Activated CD4-positive, alpha-beta T cell treated with anti-CD3 and anti-CD28 coated beads, Interleukin-2, amount 50 U/mL, for 4 hours (primary cell): ENCODE measurements at places on chromosomes 6 and 20.
A peak's percentile ranks its signal among the peaks of the same experiment; 100 is the strongest.

- DNase-seq: no peak
Observed at GRCh38 chr6:56819604-56820003, 135.3 kb upstream of the BEND6 start.

DNA sequence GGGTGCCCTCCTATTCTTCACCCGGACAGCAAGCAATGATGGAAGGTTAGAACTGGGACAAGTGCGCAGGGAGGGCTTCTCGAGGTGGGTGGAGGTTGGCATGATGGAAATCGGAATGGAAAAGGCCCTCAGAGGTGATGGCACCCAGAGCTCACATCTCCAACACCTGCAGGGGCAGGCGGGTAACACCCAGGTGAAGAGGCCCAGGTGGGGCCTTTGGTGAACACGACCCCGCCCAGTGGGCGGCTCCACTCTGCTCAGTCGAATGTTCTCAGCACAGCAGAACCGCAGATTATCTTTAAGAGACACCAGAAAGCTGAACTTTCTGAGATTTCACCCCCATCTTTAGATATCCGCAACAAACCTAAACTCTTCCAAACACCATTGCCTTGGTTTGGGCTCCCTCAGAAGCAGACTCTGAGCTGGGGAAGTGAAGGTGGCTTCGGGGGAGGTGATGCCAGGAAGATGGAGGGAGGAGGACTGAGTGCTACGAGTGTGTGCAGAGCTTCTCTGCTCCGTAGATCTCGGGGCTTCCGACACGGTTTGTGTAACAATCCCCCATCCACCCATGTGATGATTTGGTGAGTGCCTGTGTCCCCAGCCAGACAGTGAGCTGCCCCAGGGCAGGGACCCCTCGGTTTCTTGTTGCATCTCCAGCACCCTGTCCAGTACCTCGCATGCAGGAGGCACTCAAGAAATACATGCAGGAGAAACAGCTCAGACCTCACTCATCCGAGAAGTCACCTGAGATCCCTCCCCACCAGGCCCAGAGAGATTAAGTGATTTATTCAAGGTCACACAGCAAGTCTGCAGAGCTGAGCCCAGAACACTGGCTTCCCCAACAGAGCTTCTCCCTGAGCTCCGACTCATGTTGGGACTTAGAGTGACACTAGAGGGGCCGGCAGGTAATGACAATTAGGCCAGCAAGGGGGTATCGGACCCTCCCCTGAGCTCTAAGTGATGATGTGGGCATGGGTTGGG lies 45.4 kb downstream of the BPIFB1 start:
- no peak for DNase-seq

GRCh38 chr6:126066053-126067048 lies 80.0 kb downstream of the TRMT11 start:
- no peak for DNase-seq

- DNase-seq: peak; percentile 46
Observed at GRCh38 chr6:27894839-27895762, 17.1 kb downstream of the OR2B2 start.

DNA sequence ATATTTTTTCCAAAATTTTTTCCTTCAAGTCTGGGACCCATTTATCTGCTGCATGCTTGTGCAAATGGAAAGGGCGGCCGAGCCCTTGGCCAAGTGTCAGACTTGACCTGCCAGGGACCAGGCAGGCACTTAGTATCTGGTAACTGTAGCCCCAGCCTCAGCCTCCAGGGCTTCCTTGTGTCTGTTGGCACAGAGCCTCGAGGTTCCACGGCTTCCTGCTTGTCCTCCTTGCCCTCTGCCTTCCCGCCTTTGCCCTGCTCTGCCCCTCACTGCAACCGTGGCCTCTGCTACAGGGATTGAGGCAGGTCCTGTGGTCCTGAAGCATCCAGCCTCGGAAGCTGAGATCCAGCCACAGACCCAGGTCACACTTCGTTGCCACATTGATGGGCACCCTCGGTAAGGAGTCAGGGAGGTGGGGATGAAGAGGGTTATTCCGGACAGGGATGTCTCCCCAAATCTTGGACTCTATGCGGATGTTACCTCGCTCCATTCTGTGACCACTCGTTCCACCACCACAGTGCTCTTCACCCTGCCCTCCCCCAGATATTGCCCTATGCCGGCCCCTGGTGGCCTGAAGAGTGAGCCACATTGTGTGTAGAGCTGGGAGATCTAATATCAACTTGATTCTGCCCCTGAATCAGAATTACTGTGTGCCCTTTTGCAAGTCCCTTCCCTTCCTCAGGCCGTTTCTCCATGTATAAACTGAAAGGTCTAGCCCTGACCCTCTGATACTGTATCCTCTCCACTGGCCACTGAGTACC lies 41.5 kb upstream of the SRF start:
- no peak for DNase-seq

- DNase-seq: no peak
Observed at GRCh38 chr6:29295181-29295585, 6.3 kb upstream of the OR14J1 start.

DNA sequence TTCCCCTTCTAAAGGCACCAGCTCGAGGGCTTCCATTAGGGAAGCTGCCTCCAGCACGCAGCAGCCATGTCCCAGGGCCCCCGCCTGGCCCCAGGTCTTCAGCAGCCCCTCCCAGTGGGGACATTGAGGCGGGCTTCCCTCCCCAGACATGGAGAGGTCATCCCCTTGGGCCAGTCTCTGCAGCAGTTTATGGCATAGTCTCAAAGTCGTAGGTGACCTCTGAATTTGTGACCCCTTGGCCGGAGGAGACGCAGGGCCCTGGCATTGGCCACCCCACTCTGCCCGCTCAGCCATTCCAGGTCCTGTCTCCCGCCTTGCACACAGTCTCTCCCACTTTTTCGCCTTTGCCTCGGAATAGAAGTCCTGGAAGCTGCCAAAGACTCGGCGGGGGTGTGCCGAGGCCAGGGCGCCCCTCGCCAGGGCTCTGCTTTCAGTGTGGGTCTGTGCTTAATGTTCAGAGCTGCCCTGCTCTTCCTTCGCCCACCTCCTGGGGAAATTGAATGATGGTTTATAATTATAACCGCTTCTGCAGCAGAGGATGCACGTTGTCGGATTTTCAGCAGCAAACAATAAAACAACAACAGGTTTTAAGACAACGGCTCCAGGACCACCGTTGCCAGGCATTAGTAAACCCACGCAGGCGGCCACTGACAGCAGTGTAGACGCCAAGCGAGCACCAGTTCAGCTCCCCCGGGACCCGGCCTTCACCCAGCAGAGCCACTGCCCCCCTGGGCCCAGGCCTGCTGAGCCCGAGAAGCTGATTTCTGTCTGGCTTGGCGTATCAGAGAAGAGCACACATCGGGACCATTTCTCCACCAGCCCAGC lies 187.0 kb downstream of the TAF4 start:
- no peak for DNase-seq

DNA sequence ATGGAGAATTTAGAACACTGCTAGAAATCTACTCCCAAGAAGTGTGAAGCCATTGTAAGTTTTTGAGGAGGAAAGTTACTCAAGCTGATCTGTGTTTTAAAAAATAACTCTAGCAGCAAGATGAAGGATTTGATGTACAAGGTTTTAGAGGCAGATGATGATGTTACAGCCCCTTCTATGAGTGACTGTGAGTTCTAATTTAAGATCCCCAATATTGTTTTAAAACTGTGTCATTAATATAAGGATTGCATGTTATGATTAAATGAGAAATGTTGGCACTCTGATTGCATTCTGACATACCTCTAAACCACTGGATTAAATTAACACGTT lies 293.5 kb downstream of the ADGB start:
- DNase-seq: no peak

DNA sequence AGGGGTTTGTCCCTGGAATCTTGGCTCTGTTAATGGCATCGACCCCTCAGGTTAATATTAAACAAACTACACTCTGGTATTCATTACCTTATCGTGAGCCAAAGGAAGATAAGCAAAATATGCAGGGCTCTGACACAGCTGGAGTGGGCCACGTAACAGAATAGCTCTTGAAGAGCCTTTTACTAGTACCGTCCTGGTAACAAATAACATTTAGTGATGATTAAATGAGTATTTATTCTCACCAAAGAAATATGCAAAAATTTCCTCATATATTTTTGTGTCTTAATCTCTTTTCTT lies 20.1 kb upstream of the UTRN start:
- no peak for DNase-seq

DNA sequence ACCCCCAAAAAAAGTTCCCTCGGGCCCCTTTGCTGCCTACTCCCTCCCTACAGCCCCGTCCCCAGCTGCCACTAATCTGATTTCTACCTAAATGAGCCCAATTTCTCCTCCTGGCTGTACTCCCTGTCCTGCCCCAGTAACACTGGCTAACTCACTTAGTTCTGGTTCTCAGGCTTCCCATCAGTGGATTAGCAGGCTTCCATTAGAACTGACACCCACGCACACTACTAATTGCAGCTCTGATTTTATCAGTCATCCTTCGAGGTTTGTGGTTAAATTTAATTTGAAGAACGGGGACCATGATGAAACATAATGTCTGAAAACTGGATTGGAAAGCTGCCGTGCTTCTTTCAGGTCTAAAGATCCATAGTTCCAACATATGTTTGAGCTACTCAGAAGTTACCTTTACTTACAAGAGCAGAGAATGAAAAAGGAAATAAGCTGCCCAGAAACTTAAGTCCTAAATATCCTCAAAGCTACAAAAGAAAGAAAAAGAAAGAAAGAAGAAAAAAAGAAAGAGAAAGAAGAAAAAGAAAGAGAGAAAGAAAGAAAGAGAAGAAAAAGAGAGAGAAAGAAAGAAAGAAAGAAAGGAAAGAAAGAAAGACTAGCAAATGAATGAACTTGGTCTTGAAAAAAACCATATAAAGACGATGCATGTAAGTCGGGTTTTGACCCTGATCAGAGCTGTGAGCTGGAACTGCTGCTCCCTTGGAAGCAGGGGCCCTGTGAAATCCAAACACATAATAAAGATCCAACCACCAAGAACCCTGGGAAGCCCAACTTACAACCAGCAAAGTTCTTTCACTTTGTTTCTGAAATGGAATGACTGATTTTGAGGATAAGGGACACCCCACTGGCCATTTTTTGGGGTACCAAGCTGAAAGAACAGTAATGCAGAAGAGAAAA lies 51.7 kb downstream of the CNKSR3 start:
- no peak for DNase-seq

- no peak for DNase-seq
Observed at GRCh38 chr6:123830120-123830519, 26.5 kb downstream of the NKAIN2 start.

DNA sequence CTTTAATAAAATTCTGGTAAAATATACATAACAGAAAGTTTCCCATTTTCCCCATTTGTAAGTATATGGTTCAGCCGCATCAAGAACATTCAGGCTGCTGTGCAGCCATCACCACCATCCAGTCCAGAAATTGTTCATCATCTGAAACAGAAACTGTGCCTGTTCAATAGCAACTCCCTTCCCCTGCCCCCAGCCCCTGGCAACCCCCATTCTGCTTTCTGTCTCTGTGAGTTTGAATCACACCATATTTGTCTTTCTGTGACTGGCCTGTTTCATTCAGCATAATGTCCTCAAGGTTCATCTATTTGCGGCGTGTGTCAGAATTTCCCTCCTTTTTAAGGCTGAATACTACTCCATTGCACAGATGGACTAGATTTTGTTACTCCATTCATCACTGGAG lies 19.1 kb downstream of the VSTM2L start:
- DNase-seq: no peak

GRCh38 chr6:118896339-118897136 lies 2.6 kb downstream of the ASF1A start:
- DNase-seq: no peak

GRCh38 chr20:61117725-61118124 lies 134.3 kb upstream of the CDH4 start:
- no peak for DNase-seq

DNA sequence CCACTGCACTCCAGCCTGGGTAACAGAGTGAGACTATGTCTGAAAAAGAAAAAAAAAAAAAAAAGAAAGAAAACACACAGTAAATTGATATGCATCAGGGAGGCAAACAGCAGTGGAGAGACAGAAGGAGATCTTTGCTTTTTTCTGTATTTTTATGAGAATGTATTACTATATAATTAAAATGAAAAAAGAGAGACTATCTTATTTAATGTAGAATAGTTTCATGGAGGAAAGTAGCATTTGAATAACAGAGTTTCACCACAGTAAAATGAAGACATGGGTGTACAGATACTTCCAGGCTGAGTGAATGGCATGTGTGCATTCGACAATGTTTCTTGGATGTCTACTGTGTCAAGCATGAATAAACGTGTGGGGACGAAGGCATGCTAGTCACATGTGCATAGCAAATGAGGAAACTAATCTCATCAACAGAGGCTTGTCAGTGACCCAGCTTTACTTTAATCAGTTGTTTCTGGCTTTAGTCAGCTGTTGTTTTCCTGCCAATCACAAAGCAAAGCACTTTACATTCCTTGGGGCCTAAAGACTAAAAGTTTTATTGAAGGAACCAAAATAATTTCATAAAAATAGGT lies 55.5 kb upstream of the ARMH2 start:
- DNase-seq: no peak

- peak; percentile 6 for DNase-seq
Observed at GRCh38 chr6:161076181-161076677, 84.7 kb downstream of the MAP3K4 start.
